ENCODE measurements at places on chromosomes 6 and 20.

DNA sequence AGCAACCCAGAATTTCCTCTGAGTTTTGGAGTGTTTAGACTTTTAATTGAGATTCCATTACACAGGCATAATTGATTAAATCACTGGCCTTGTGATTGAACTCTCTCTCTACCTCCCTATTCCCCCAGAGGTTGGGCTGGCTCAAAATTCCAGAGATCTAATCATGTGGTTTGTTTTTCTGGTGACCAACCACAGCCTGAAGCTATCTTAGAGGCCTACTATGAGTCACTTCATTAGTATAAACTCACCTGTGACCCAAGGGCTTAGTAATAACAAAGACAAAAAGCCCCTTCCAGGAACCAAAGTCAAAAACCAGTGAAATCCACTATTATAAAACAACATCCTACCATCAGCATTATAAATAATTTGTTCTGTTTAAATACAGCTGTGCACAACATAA lies 992.5 kb upstream of the CITED2 start:
- no peak for DNase-seq

- no peak for DNase-seq
Measured at GRCh38 chr6:116511424-116512110, at the start of gene CALHM5. CALHM5 (plus strand) TSS chr6:116511639; CDS start chr6:116511697, 58 bp downstream.

GRCh38 chr6:13024616-13025015 lies 303.7 kb downstream of the TBC1D7 start:
- no peak for DNase-seq

GRCh38 chr20:34525709-34526416 lies 9.6 kb downstream of the DYNLRB1 start:
- no peak for DNase-seq

DNA sequence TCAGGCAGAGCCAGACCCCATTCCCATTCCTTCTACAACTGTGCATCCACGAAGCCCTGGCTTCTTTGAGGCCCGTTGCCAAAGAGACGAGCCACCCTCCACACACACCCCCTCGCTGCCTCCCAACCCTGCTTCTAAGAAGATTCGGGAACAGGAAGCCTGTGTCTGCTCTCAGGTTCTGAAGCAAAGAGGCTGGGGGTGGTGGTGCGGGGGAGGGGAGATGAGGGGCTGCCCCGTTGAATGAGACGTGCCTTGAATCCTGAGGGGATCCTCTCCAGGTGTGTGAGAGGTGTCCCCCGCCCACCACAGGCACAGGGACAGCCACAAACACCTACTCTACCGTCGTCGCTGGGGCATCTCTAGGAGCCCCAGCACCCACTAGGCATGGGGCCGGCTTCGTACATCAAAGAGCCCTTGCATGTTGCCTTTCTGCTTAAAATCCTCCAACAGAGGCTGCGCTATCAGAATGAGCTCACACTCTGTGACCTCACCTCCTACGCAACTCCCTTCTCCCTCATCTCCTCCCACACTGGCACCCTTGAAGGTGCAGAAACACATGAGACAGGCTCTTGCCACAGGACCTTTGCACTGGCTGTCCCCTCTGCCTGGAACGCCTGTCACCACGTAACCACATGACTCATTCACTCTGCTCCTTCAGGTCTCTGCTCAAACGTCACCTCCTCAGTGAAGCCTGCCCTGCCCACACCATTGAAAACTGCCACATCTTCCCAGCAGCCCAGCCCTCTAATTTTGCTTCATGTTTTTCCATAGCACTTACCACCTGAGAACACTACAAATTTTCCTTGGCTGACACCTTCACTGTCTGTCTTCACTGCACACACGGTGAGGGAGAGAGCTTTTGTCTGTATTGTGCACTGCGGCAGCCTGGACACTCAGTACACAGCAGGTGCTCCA lies 58.5 kb downstream of the PREX1 start:
- DNase-seq, result no peak

- no peak for DNase-seq
Measured at GRCh38 chr20:61933481-61933950, 132.2 kb downstream of the TAF4 start.

GRCh38 chr6:89643406-89643805 lies 4.9 kb upstream of the LYRM2 start:
- DNase-seq, result no peak

GRCh38 chr20:46520976-46521579 lies 7.7 kb upstream of the ZNF334 start:
- DNase-seq, result no peak

DNA sequence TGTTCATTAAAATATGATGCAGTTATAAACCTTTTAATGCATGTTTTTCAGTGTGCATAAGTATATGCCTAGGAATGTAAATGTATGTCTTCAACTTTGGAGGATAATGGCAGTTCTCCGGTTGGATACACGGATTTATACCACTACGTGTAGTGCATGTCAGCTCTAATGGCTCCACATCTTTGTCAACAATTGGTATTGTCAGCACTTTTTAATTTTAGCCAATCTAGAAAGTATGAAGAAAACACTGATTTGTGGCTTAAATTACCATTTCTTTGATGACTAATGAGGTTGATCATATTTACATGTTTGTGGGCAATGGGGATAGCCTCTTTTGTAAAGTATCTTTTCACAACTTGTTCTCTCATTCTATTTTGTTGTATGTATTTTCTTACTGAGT lies 10.9 kb upstream of the RAB32 start:
- no peak for DNase-seq

DNA sequence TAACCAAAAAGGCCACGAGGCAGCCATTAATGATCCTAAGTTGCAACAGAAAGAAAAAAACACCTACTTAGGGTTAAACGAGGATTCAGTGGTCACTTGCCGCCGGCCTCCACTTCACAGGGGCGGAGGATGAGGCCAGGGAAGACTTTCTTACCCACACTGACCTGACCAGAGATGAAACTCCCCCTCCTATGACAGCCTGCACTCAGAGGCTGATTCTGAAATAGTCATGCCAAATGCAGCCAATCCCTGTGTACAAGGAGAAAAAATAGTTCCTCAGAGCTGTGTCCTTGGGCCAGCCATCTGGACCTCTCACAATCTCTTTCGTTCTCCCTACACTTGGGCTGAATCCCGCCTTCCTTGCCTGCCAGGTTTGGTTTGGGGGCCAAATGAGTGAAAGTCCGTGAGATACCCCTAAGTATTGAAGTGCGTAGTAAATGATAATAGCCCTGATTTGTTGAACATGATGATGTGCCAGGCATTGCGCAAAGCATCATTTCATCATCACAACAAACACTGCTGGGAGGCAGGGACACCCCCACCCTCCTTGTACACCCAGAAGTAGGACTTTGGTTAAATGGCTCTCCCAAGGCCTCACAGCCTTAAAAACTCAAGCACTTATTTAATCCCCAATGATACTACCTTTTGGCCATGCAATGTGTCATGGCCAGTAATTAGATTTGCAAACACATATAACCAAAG lies 3.2 kb upstream of the IRF4 start:
- DNase-seq, result no peak

DNA sequence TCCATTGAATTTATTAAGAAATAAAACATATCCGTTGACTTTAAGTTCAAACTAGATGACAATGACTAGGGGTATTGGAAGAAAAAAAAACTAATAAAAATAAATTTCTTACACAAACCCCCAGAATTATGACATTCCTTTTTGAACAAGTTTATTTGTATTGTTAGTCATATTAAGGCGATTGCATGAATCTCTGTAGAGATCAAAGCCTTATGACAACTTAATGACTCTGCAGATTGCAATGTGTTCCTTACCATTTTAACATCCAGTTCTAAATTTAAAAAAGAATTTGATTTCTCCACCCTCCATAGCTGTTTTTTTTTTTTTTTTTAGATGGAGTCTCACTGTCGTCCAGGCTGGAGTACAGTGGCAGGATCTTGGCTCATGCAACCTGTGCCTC lies 189.8 kb upstream of the CEP162 start:
- no peak for DNase-seq

DNA sequence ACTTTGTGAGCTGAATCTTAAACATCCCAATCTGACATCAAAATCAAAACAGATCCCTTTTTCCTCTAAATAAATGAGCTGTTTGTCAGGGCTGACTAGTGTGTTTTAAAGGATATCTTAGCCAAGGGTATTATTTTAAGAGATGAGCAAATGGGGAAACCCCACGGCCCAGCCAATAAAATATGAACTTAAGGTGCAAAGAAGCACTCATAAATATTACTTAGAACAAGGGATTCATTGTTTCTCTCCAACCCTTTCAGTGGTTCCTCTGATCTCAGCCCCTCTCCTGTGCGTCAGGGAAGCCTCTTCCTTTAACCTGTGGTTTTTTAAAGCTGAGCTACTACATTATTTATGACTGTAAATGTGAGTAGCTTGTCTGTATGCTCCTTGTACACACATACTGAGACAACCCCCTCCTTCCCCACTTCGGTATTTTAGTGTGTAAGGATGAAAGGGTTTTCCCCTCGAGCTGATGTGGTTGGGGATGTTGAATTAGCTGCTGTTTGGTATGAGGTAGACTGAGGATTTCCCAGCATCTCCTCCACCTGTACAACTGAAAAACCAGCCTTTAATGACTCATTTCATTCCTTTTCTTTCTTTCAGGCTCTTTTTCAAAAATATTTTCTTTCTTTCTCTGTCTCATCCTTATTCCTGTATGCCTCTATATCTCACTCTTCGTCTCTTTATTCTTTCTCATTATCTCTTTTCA lies 6.5 kb downstream of the BMP5 start:
- no peak for DNase-seq

DNA sequence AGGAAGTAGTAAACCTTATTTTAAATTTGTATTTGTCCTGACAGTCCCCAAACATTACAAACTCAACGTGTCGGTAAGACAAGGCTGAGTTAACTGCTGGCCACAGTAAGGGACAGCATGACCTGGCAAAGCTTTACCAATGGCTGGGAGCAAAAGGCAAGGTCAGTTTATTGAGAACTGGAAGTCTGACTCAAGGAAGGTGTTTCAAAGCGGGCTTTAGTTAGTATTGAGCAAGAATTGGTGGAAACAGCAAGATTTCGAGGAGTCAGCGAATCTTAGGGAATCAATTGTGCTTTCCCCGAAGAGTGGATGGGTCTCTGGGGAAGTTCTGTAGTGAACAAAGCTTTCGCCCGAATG lies 885 bp upstream of the GZF1 start:
- DNase-seq, result no peak

DNA sequence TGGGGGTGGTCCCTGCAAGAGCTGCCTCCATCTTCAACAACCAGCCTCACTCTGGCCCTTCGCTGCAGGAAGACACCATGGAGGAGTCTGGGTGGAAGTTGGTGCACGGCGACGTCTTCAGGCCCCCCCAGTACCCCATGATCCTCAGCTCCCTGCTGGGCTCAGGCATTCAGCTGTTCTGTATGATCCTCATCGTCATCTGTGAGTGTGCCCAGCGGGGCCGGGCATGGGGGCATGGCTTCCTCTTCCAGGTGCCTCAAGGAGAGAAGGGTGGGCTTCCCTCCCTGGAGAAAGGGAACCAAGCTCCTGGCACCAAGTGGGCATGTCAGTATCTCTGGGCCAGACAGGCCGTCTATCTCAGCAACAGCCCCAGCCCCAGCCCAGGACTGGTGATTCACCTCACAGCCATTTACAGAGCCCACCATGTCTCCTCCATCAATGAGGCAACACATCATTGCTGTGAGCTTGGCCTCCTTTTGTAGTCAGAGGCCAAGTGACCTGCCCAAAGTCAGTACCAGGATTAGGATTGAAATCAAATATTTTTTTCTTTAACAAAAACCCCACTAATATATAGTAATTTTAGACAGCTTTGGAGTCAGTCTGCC lies 40.2 kb downstream of the TM9SF4 start:
- no peak for DNase-seq

- DNase-seq, result no peak
Measured at GRCh38 chr20:53399083-53399482, 194.6 kb downstream of the ZNF217 start.

DNA sequence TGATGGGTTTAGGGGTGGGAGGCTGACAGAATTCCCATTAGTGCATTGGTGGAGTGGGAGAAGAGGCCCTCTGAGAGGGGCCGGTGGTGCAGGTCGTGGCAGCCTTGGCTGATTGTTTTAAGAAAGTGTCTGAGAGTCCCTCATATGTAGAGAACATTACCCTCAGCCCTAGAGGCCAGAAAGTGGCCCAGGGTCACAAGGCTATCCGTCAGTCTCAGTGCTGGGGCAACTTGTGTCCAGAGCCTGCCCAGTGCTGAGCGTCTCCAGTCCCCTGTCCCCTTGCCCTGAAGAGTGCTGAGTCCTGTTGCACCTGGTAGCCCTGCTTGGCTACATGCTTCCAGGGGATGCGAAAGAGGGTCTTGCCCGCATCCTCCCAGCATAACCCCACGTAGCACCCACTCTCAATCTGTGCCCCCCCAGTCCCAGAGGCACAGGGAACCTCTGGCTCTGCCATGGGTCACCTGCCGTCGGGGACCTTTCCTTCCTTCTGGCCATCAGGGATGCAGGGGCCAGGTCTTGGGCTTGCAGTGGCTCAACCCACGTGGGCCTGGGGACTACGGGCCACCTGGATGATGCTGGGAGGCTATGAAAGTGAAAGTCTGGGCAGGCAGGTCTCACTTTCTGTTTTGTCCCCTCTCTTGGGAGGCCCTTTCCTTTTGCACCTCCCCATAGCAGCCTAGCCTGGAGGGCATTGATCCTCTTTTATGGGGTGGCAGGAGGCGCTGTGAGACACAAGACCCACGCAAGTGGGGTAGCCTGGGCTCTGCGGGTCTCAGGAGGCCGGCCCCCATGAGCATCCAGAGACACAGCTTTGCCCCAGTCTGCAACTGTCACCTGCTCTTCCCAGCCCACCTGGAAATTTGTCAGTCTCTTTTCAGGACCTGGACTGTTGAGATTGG lies 12.2 kb downstream of the DUSP15 start:
- no peak for DNase-seq

GRCh38 chr20:53301869-53302268 lies 291.8 kb downstream of the ZNF217 start:
- no peak for DNase-seq

DNA sequence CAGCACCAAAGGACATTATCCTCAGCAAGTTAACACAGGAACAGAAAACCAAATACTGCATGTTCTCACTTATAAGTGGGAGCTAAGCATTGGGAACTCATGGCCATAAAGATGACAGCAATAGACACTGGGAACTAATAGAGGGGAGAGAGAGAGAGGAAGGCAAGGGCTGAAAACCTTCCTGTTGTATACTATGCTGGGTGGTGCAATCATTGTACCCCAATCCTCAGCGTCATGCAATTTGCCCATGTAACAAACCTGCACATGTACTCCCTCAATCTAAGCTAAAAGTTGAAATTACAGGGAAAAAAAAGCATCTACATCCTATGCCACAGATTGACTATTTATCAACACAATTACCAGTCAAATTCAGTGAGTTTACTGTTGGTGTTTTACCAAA lies 20.0 kb upstream of the VNN1 start:
- no peak for DNase-seq

- no peak for DNase-seq
Measured at GRCh38 chr6:90387383-90387775, 90.7 kb upstream of the BACH2 start.

- DNase-seq, result no peak
Measured at GRCh38 chr20:39974966-39975501, 714.0 kb downstream of the MAFB start.
